Esophagus squamous epithelium (tissue), 5 donors: ENCODE measurements at places on chromosomes 11 and 22. TPM values are rescaled to one million over a fixed set of nuclear protein-coding genes. Genes with fewer than 3 reads are reported as not detected.

The OR2D2 gene
- total RNA-seq: not detected

The KIRREL3 gene
- total RNA-seq: 0.19 TPM

The SMTNL1 gene
- not detected for total RNA-seq

- no peak for DNase-seq
Measured at GRCh38 chr11:68214173-68215086, 1.3 kb upstream of the KMT5B start.

The HORMAD2 gene
- not detected for total RNA-seq

- no peak for DNase-seq
Measured at GRCh38 chr11:126870021-126870420, 130.5 kb downstream of the KIRREL3 start.

DNA sequence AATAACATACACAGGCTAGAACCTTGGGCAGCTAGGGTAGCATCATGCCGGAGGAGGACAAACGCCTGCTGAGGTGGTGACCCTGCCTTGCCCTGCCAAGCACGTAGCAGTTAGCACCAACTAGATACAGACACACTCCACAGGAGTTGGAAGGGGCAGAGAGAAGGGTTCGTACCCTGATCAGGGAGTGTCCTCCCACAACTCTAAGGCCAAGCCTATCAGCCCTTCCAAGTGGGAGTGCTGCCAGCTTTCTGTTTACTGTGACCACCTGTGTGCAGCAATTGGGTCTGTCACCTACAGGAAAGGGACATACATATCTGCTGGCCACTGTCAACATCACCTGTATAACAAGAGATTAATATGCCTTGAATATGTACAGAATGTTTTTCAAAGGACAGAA, 1.9 kb upstream of the THAP7 start:
- no peak for DNase-seq

DNA sequence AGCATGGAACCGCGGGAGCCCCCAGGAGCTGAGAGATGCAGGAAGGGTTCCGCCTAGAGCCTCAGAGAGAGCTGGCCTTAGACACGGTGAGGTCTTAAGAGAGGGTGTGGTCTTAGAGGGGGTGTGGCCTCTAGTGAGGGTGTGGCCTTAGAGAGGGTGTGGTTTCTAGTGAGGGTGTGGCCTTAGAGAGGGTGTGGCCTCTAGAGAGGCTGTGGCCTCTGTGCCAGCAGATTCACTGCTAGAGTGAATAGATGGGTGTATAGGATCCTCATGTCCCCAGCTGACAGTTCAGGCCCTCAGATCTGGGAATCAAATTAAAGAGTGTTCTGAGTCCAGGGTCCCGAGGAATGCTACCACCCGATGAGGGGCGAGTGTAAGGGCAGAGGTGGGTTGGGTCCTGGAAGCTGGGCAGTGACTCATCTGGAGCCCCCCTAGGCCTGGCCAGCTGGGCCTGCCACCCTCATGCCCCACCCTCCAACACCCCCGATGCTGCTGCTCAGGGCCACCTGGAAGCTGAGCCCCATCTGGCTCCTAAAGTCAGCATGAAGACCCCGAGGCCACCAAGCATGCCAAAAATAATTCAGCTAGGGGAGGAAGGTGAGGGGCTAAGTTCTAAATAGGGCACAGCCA, 49.5 kb downstream of the IGF2 start:
- DNase-seq: no peak

DNA sequence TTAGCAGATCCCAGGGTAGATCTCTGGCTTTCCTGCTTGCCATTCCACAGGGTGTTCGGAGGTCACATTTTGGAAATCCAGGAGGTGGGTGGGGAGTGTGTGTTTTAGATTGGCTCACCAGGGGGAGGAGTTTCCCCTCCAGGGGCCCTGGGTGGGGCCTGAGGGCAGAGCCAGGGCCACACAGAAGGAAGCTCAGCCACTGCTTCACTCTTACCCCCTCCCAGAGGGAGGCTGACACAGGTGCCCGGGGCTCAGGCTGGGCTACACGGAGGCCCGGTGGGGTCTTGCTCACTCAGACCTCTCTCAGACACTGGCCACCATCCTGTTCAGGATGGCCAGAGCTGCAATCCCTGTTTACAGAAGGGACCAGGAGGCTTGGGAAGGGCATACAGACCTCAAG, 2.5 kb downstream of the WNT7B start:
- no peak for DNase-seq

GRCh38 chr22:38951734-38952133, 5.7 kb upstream of the APOBEC3A start:
- DNase-seq: no peak

The MS4A6E gene
- total RNA-seq: not detected

- no peak for DNase-seq
Measured at GRCh38 chr22:19526702-19527111, 2.5 kb upstream of the CLDN5 start.

DNA sequence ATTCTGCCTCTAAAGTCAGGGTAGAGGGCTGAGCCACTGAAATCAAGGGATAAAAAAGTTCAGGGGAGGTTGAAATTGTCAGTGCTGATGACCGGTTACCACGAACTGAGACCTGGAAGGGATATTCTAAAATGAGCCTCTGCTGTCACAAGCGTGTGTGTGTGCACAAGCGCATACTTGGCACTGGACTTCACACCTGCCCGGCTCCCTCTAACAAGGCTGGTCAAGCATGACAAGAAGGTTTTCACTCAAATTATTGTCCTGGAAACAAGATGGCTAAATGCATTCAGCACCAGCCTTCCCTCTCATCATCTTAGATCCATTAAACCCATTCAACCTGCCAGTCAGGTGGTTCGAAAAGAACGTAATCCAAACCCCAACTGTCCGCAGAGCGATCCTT, 54.8 kb upstream of the CECR2 start:
- no peak for DNase-seq

DNA sequence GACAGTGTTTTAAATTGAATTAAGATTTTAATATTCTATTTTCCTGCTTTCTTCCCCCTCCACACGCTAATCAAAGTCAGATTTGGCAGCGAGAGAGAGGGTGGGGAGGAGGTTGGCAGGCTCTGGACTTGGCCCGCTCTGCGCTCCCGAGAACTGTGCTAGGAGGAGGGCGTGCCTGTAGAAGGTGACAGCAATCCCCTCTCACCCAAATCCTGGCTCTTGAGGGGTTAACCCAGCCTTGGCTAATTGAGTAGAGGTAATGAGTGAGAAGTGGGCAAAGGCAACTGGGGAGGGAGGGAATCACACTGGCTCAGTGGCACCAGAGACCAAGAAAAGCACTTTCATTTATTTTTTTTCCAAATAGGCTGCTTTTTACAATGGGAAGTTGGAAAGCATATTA, 42.2 kb downstream of the BUD13 start:
- DNase-seq: no peak

DNA sequence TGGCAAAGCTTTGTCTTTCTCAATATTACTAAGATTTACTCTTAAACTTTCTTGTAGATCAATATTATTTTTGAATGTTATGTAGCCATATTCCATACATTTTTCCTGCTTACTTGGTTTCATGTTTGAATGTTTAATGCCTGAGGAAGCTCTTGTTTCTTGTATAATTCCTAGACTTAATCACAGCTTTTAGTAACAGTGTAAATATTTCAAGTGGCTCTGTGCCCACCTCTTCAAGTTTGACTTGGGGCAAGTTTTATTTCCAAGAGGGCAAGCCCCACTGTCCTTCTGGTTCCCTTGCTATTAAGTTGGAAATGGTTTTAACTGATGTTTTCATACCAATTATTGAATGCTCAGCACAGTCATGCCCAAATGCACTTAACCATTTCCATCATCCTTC, 1004.1 kb downstream of the OPCML start:
- DNase-seq: no peak

DNA sequence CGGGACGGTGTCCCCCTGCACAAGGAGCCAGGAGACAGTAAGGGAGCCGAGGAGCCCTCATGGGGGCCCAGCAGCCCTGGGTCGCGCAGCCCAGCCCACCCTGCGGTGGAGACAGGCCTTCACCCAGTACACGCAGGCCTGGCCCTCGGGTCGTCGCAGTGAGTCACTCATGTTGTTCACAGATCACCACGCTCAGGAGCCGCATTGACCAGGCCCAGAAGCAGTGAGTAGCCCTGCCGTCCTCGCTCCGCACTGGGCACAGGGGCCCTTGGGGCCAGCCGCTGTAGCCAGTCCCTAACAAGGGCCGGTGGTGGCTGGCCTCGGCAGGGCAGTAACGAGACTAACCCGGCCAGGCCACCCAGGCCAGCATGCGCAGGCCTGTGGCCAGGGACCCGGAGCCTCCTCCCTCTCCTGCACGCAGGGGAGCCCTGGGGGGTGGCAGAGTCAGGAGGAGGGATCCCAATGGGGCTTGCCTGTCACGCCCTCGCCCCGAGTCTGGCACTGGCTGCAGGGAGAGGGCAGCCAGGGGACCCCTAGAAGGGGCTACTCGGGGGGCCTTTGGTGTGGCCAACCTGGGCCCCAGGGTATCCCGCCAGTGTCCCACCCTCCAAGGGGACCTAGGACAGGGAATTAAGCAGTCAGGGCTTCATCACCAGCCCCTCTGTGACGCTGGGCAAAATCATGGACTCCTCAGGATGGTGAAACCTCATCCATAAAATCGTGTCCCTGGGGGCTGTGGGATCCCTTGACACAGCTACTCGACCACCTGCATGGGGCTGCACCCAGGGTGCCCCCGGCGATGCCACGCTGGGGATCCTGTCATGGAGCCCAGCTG, 10.1 kb upstream of the MRPL23 start:
- no peak for DNase-seq

GRCh38 chr11:129375751-129376657, at the start of gene BARX2:
Gene BARX2, plus strand, starts transcription at chr11:129375848. Its CDS starts 188 bp downstream, at chr11:129376036.
- DNase-seq: no peak

The VWA5A gene
- 7.8 TPM for total RNA-seq

DNA sequence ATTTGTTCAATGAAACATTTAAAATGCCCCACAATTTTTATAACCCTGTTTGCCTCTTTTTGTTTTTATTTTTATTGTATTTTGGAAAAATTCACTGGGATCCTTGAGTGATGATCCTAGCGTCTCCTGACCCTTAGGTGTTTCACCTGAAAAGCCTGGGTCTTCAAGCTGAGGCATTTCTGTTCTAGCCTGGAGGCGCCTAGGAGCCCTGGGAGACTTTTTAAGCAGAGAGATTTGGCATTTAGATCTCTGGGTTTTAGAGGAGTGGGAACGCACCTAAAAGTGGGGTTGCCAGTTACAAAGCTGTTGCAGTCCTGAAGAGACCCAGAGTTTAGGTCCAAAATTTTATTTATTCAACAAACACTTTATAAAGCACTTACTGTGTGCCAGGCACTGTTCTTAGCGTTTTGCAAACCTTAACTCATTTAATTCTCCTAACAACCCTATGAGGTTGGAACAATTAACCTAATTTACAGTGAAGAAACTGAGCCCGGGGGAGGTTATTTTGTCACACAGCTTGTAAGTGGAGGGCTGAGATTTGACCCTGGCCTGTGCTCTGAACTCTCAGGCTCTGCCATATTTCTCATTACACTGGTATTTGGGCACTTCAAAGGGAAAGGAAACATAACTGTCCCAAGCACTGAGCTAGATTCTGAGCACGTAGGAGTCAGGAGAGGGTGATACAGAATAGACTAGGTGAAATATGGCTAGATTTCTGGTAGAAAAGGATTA, 834 bp upstream of the FADS1 start:
- DNase-seq: no peak

The DUSP8 gene
- total RNA-seq: 1.1 TPM

The PIK3IP1 gene
- 24.6 TPM for total RNA-seq

DNA sequence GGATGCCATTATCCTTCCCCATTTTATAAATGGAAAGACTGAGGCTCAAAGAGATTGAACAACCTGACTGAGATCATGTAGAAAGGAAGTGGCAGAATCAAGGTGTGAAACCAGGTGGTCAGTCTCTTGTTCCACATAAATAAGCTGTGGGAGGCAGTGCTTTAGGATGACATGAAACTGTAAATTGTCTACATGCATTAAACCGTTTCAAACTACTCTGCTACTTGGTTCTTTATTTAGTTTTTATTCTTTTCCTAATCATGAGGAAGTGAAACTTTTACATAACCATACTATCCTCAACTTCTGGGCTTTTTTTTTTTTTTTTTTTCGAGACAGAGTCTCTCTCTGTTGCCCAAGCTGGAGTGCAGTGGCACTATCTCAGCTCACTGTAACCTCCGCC, 34.9 kb downstream of the CADM1 start:
- DNase-seq: no peak

DNA sequence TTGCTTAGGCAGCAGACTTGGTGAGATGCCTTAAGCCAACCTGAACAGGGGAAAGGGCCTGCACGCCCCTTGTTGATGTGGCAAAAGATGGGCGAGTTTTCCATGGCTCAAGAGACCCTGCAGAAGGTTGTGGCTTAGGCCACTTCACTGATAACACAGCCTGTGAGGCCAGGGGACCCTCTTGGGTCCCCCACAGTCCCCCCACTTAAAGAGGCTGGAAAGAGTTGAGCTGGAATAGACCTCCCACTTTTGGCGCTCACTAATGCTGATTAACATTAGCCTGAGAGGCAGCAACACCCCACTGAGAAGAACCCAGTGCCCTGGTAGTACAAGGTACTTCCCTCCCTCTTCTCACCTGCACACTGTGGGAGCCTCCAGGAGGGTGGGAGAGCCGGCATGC, 107.5 kb downstream of the TRIM29 start:
- DNase-seq: no peak

DNA sequence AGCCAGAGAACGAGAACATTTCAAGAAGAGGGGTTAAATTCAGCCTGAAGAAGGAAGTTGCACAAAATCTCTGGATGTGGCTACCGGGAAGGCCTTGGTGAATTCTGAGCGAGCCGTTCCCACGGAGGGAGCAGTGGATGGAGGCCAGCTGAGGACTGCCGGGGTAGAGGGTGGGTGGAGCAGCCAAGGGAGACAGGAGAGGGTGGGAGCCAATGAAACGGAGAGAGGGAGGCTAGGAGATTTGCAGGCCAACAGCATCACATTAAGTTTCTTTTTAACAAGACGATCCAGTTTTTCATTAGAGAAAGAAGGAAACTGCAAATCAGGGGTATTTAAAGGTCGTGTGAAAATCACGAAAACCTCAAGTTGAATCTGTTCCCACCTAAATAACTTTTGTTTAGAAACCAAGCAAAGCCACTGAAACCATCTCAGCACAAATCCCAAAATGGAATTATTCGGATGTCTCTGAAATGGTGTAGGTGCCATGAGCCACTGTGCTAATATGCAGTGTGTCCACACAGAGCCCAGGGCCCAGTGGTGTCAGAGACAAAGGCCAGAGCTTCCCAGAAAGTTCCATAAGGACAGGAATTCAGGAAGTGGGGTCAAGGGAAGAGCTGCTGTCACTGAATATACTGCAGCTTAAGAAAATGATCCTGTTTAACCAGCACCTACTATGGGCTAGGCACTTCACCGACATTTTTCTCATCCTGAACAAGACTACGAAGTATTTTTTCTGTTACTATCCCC, 59.7 kb upstream of the SLC35C1 start:
- DNase-seq: no peak

The DLG2 gene
- 27.7 TPM for total RNA-seq

The TEF gene
- 3.0 TPM for total RNA-seq

The KIAA1671 gene
- 45.5 TPM for total RNA-seq

- no peak for DNase-seq
Measured at GRCh38 chr11:14140991-14141390, 178.5 kb downstream of the SPON1 start.

The FADS3 gene
- 6.1 TPM for total RNA-seq

The SLN gene
- total RNA-seq: not detected
